ENCODE measurements at places on chromosomes 2 and 18.

GRCh38 chr2:72146347-72147302, 1.0 kb downstream of the CYP26B1 start:
- no peak for DNase-seq

GRCh38 chr18:38301621-38302020, 736.0 kb upstream of the CELF4 start:
- no peak for DNase-seq

DNA sequence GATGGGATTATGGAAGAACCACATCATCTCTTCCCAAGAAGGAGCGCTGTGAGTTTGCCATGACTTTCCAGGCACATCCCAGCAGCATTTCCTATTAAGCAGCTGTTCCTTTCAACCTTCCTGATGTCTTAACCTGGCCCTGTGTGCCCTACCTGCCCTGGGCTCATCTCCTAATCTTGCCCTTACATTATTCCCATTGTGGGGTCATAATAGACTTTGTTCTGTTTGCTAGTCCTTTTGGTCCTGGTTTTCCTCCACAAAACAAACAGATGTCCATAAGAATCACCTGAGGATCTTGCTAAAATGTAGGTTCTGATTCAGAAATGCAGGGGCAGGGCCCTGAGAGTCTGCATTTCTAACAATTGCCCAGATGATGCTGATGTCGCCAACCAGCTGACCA, 38.6 kb upstream of the TANK start:
- no peak for DNase-seq

- DNase-seq = no peak
Observed at GRCh38 chr2:33023728-33024500, 77.2 kb downstream of the LTBP1 start.

- DNase-seq = no peak
Observed at GRCh38 chr2:231306791-231307393, 88.6 kb upstream of the B3GNT7 start.

- DNase-seq = no peak
Observed at GRCh38 chr2:20080839-20081415, 29.5 kb upstream of the LAPTM4A start.

- no peak for DNase-seq
Observed at GRCh38 chr2:27003007-27003406, 29.8 kb upstream of the TMEM214 start.

- no peak for DNase-seq
Observed at GRCh38 chr2:237408335-237409000, 5.5 kb downstream of the COL6A3 start.
